Right kidney (tissue), 9 donors: ENCODE measurements at places on chromosomes 5 and 9.

DNA sequence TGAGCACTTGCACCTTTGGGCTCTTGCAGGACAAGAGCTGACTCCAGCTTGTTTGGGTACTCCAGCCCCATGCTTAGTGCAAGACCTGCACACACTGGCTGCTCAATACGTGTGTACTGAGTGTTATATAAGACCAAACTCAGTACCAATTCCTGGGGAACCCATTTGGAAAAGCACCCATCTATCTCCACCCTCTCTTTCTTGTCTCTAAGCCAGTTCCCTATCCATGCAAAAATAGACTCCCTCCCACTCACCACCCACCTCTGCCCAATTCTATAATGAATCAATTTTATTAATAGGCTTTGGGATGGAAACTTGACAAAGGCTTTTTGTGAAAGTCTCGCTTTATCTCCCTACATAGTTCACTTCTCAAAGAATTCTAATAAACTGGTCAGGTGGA lies 60.9 kb upstream of the CPLX2 start:
- DNase-seq, result no peak

GRCh38 chr5:48192-48591 lies 43.8 kb upstream of the PLEKHG4B start:
- no peak for DNase-seq

DNA sequence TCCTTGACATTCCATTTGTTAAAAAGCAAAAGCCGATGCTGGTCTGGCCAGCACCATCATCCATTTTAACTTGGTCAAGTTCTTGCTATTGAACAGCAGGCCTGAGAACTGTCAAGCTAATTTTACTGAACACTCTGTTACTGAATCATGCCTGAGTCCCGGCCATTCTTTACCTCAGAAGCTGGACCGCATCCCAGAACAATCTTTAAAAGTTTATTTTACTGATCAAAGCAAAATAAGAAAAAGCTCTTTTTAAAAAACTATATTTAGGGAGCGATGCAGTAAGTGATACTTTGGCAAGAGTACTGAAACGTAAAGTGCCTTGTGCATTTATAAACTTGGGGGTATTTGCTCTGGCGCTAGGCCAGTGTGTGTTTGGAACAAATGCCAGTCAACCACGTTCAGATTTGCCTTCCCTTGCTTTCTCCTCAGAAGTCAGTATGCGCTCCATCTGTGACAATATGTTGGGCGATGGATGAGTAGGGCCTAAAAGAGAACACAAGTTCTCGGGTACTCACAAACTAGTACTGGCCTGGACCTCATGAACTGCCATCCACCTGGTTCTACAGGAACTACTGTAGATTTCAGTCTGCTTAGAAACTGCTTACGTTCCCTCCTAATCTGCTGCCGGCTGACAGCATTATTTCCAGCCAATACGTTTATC lies 161.9 kb downstream of the MAPKAP1 start:
- no peak for DNase-seq

DNA sequence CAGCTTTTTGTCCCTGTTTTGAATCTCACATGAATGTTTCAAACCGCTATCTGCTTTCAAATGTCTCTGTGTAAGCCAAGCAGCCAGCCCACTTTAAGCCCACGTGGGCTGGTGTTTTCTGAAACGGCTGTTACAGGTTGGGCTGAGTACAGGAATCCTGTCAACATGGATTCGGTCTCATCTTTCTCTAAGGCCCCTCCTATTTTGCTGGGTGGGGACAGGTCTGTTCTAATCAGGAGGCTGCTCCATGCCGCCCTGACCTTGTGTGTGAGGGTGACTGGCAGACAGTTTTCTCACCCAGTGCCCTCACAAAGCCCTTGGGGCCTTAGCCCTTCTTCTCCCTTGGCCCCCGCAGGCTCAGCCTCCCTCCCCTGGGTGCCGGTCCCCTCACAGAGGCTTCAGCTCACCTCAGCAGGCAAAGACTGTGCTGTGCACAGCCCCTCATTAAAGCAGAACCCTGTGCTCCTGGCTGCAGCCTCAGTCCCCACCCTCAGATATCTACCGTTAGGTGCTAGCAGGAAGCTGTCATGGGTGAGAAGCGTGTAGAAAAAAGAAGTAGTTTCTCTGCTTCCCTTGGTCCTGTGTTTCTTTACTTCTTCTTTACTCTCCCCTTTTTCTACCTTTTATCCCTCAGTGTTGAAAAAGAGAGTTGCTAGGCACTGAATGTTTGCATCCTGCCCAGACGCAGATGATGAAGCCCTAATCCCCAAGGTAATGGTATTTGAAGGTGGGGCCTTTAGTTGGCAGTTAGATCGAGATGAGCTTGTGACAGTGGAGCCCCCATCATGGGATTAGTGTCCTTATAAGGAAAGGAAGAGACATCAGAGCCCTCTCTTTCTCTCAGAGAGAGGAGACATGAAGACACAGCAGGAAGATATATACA lies 205.7 kb downstream of the ADAMTS12 start:
- no peak for DNase-seq

DNA sequence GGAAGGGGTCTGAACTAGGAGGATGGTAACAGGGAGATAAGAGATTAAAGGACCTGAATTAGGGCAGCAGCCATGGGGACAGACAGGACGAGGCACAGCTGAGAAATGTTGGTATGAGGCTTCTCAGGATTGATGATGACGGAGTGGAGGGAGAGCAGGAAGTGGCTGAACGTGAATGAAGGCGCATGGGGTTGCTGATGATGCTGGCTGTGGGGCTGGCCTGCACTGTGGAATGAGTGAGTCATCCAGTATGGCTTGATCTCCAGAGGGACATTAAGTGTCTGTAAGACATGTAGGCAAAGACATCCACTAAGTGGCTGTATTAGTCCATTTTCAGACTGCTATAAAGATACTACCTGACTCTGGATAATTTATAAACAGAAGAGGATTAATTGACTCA lies 256.4 kb downstream of the ICE1 start:
- no peak for DNase-seq

GRCh38 chr5:9438596-9439354 lies 107.1 kb downstream of the SEMA5A start:
- DNase-seq, result no peak

DNA sequence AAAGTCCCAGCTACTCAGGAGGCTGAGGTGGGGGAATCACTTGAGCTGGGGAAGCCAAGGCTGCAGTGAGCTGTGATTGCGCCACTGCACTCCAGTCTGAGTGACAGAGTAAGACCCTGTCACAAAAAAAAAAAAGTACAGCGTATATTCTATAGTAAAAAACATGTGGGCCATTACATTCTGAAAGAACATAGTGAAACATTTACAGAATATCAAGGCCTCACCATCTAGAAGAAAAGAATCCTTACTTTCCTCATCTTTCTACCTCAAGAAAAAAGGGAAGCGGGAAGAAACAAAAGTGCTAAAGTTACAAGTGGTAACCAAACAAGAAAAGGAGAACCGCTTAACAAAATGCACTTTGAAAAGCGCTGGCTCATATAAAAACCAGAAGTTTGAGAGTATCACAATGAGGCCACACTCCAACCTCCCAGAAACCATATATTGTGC lies 5.7 kb upstream of the SYK start:
- no peak for DNase-seq

DNA sequence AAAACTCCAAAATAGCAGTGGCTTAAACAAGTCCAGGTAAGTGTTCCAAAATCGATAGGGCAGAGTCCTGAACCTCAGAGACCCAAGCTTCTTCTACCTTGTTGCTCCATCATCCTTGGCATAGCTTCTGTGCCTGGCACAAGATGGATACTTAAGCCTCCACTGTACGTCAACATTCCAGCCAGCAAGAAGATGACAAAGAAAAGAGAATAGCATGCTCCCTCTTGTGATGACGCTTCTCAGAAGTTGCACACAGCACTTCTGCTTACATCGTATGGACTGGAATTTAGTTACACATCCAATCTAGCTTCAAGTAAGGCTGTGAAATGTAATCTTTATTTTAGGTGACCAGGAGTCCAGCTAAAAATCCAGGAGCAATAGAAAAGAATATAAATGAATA lies 227.4 kb downstream of the ESM1 start:
- no peak for DNase-seq

GRCh38 chr9:120874226-120875194 lies 2.5 kb downstream of the PHF19 start:
- DNase-seq, result no peak

GRCh38 chr5:135312255-135312935 lies 86.6 kb downstream of the MACROH2A1 start:
- DNase-seq, result no peak

GRCh38 chr9:123620239-123620638 lies 264.2 kb downstream of the CRB2 start:
- DNase-seq, result no peak

- no peak for DNase-seq
Measured at GRCh38 chr9:121340676-121341392, 29.2 kb downstream of the STOM start.

DNA sequence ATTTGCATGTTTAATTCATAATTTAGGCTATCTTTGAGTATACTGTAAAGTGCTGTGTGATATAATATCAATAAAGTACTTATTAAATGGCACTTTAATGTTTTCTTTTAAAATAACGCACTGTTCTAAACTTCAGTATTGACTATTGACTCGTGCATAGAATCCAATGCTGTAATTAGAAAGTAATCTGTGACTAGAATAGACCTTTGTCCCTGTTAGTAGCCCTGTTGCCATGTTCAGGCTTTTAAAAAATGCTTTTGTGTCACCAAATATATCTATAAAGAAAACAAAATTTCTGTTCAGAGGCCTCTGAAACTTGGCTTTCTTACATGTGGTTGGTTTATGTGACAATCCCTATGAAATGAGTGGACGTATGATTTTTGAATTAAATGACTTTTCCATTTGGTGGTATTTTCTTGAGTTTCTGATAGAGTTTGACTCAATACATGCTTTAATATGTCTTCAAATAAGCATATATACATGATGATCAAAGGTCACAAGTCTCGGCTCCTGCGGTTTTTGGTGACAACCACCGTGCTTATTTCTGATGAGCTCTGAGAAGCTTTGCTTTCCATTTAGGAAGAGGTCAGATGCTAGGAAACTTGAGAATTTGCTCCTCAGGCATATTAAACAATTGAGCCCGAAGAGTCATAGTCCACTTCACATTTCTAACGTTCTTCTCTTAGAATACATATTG lies 174.7 kb downstream of the NR3C1 start:
- DNase-seq, result no peak

- peak; percentile 28 for DNase-seq
Measured at GRCh38 chr5:170631466-170632195, 127.8 kb downstream of the KCNIP1 start.
